ENCODE measurements at places on chromosomes 5 and 9.

DNA sequence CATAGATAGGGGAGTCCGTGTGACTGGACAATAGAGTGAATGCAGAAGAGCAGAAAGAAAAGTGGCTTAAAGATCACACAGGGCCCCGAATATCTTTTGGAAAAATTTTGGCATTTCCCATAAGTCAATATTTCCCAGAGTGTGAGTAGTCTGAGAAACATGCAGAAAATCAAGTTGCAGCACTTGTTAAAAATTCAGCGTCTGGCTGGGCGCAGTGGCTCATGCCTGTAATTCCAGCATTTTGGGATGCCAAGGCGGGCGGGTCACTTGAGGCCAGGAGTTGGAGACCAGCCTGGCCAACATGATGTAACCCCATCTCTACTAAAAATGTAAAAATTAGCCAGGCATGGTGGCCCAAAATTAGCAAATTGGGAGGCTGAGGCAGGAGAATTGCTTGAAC, 227.0 kb downstream of the DRD1 start:
- DNase-seq: no peak

- no peak for DNase-seq
Measured at GRCh38 chr9:132409828-132410528, at the start of gene CFAP77. Gene CFAP77, plus strand, starts transcription at chr9:132410211. Its CDS starts 61 bp downstream, at chr9:132410272.

DNA sequence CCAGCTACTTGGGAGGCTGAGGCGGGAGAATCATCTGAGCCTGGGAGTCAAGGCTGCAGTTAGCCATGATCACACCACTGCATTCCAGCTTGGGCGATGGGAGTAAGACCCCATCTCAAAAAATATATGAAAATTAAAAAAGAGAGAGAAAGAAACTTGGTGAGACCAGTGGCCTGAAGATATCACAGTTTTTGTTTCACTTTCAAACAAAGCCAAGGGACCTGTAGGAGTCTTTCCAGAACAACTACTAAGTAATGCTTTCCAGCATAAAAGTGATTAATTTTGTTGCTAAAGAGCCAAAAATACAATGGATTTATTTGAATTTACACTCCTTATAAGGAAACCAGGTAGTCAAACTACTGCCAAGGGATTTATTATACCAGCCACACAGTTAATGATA, 23.5 kb downstream of the GKAP1 start:
- no peak for DNase-seq

- no peak for DNase-seq
Measured at GRCh38 chr5:147509041-147509709, 693 bp downstream of the DPYSL3 start.

DNA sequence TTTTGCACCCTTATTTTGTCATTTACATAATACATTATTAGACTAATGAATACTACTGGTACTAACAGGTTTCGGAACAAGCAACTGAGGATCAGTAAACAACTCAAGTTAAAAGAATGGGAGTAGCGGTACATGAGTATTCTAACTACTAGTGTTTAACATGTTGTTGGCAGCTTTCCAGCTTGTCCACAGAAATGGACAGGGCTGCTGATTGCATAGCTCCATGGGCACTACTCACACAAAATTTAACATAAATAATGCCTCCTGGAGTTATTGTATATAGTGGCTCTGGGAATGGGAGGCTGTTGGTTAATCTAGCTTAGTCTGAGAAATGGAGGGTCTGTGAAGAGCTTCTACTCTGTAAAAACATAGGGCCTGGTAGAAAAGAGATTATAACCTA, 6.7 kb downstream of the NCBP1 start:
- no peak for DNase-seq

- DNase-seq: no peak
Measured at GRCh38 chr9:115169003-115169402, 51.0 kb upstream of the TNC start.

GRCh38 chr9:70081120-70081495, 37.5 kb downstream of the MAMDC2 start:
- no peak for DNase-seq

DNA sequence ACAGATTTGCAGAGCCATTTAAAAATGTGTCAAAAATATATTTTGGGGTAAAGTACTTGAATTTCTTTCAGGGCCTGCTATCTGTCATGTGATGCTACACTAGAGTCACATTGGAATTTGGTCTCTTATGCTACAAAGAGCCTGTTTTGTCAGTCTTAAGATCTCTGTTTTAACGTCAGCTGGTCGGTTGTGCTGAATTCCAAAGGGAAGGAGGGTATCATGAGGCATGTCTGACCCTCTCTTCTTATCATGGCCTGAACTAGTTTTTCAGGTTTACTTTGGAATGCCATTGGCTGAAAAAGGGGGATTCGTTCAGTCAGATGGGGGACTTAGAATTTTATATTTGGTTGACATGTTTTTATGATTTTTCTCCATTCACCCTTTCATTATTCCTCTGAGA, 290.6 kb downstream of the CD180 start:
- DNase-seq: no peak

DNA sequence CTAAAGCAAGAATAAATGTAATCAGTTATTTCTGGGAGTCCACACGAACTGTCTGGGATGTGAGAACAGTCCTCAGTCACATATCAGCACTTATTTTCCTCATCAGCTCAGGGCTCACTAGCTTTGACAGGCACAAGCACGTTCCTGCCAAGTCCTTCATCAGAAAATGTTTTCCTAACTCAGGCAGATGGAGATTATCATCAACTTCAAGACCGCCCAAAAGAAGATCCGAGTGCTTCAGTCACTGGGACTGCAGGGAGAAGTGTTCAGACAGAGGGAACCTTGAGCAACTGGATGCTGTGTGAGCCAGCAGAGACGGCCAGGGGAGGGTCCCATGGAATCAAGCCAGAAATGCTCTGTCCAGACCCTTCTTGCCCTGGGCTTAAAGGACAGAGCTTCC, 189.4 kb downstream of the NXNL2 start:
- no peak for DNase-seq

GRCh38 chr5:16857635-16858034, 78.5 kb downstream of the MYO10 start:
- no peak for DNase-seq

DNA sequence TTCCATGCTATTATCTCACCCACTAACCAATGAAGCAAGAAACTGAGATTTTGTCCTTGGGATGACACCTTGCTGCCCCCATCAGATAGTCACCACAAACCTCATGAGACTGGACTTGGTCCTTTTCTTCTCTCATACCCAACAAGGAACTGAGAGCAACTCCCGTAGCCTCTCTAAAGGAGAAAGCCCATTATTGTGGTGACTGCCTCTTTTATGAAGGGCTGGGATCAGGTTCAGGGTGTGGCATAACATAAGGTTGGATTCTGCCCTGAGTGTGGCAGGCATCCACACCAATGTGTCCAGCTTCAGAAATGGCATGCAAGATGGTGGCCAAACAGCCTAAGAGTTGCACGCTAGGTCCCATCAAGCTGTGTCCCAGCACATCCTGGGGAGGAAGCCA, 1.3 kb upstream of the ACTL7A start:
- DNase-seq: no peak

DNA sequence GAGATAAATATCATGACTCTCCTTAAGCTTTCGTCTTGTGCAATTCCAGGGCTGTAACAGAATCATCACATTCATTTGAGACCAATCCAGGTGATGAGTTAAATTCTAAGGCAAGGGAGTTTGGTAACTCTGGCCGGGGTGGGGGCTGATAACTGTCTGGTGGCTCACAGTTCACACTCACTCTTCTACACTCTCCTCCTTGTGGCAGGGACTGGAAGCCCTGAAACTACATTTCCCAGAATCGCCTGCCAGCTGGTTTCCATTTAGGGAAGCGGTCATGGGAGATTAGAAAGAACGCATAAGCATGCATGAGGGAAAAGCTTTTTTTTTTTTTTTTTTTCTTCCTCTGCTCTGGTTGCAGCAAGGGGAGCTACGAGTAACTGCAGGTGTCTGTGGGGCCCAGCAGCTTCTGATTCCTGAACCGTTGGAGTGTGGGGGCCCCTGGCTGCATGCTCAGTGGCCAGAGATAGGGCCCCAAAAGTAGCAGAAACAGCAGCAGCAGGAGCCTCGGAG, 154.8 kb upstream of the TBC1D2 start:
- DNase-seq: no peak

DNA sequence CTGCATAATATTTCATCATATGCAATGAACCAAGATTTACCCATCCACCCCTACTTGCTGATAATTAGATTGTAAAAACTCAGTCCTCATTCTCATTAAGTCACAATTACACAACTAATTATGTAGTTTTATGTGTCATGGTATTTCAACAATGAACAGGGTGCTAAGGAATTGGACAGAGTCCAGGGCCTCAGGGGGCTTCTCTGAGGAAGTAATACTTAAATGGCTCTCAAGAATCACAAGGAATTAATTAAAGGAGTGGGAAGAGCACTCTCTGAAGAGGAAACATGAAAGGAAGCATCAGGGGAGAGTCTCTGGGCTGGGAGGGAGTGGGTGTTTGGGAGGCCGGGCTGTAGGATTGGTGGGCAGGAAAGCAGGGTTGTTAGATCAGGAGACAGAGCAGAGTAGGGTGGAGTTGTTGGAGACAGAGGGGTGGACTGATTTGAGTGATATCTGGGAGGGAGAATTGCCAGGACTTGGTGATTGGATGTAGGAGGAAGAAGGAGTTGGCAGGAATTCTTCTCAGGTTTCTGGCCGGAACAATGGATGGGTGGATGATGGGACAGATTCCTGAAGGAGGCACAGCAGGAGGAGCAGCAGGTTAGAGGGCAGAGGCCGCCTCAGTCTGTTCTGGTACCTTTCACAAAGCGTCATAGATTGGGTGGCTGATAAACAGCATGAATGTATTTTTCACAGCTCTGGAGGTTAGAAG, 23.0 kb upstream of the NSG2 start:
- DNase-seq: no peak

DNA sequence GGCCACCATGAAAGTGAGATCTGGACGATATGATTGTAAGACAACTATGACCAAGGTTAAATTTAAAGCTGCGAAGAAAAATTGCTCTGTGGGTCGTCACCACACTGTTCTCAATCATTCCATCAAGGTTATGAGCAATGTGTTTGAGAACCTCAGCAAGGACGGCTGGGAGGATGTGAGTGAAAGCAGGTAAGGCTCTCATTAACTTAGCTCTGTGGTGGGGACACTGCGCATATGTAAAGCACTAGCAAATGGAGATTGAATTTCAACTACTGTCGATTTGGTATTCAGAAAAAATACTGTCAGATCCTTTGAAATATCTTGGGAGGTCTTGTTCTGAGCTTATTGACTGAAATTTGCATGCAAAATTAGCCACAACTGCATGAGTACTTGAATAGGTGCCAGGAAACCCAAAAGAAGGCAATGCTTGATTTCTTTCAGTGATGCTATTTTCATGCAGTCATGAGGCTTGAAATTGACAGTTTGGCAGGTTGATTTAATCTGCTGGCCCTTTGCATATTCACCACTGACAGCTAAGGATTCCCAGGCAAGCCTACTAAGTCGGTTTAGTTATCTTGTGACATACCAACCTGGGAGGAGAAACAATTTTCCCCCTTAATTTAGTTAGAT, 183.9 kb upstream of the SH3GL2 start:
- no peak for DNase-seq

Data from CD4-positive, alpha-beta T cell treated with Interleukin-6 at 100 ng/mL for 8 hours (primary cell).